ENCODE measurements at places on chromosomes 2 and 18.

- no peak for DNase-seq
Observed at GRCh38 chr18:74604361-74604760, 6.7 kb downstream of the ZNF407 start.

DNA sequence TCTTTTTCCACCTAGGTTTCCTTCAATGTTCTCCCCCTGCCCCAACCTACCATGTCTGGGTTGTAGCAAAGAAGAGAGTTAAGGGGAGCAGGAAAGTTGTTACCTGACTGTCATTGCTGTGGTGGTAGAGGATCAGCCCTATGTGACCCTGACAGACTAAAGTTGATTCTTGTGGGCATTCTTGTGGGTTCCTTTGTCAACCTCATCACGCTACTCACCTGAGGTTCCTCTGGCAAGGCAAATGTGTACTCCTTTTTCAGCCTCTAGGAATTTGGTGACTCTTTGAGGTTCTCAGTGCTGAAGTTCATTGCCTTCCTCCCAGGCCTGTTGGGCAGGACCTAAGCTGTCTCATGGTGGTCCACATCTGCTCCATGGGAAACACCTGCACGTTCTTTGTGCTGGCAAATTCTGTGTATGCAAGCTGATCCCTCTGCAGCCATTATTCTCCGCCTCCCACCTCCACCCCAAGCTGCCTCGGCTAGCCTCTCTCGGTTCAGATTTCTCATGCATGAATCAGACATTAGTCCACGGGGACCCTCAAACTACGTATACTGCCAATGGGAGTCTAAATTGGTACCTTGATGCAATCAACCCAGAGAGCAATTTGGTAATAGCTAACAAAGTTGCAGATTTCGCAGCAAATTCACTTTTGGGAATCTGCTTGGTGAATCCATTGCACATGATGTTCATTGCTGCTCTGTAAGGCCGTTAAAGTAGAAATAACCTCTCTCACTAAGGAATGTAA is 1.5 kb upstream of the GMCL1 start:
- peak; percentile 10 for DNase-seq

DNA sequence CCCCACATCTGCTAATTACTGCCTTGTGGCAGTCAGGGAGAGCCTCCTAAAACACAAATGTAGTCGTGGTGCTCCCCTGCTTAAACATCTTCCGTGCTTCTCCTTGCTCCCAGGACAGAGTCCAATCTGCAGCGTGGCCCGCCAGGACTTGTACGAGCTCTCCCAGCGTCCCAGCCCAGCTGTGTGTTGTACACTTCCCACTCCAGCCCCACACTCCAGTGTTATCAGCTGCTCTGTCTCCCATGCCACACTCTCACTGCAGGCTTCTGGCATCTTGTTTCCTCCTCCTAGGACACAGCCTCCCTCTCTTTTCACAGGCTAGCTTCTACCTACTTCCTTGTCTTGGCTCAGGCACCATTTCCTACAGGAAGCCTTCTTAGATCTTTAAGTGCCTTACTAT is 199.4 kb downstream of the ALPK2 start:
- DNase-seq: no peak

- DNase-seq: peak; percentile 87
Observed at GRCh38 chr18:10230072-10230471, 224.4 kb upstream of the APCDD1 start.

DNA sequence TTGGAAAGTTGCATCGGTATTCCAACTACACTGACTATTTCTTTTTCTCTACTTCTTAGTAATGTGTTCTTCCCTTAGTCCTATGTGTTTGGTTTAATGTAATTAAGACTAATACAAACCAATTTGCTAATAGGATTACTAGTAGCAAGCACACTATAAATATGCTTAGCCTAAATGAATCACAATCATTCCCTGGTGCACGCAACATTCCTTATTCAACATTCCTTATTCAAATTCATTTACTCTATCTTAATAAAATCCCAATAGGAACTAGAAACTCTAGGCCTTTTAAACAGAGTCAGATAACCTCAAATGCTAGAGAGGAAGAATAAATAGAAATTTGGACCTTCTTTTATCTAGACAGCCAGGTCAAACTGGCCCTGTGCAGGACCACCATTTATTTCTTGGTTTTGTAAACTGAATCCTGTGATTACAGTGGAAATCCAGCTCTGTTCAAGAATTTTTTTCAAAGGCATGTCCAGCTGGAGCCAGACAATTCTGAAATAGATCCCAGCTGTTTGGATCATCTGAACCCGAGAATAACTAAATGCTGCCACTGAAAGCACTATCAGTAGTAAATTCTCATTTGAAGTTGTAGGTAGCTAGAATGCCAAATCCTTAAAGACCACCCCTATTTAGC is 103.1 kb downstream of the PPP1R1C start:
- DNase-seq: no peak

- no peak for DNase-seq
Observed at GRCh38 chr2:217657252-217657651, 345.5 kb downstream of the TNS1 start.

- no peak for DNase-seq
Observed at GRCh38 chr2:138504546-138505235, 3.1 kb downstream of the SPOPL start.

DNA sequence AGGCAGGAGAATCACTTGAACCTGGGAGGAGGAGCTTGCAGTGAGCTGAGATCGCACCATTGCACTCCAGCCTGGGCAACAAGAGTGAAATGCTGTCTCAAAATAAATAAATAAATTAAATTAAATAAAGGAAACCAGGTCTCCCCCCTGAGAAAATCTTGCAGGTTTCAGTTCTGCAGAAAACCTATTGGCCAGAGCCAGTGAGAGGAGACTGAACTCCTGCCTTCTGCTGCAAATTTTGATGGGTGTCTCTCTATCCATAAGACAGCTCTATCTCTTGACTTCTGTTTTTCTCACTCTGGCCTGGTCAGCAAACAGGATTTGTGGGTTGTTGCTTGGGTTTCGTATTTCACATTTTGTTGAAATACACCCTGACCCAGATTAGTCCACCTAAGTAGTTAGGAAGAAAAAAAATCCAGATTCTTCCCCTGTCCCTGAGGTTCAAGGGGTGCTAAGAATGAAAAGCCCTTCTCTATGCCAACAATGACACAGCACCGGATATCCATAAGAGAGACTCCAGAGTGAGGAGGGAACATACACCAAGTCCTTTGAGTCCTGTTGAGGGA is 86.7 kb upstream of the MAP4K4 start:
- no peak for DNase-seq

DNA sequence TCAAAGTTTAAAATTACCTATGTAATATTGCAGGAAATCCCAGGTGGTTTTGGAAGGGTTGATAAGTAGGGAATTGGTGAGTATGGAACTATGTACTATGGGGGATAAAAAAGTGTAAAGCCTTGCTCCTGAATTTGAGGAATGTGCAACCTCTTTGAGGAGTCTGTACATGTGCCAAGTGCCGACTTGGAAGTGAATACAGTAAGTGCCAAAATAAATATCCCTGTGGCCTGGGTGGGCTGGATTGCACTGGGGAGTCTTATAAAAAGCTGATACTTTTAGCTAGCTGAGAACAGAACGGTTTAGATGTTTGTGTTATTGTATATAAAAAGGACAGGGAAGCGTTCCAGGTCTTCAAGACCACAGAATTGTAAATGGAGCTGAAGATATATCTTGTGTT is 317.1 kb upstream of the LRRTM1 start:
- DNase-seq: no peak

- DNase-seq: no peak
Observed at GRCh38 chr2:38743672-38744398, 7.3 kb downstream of the SRSF7 start.

DNA sequence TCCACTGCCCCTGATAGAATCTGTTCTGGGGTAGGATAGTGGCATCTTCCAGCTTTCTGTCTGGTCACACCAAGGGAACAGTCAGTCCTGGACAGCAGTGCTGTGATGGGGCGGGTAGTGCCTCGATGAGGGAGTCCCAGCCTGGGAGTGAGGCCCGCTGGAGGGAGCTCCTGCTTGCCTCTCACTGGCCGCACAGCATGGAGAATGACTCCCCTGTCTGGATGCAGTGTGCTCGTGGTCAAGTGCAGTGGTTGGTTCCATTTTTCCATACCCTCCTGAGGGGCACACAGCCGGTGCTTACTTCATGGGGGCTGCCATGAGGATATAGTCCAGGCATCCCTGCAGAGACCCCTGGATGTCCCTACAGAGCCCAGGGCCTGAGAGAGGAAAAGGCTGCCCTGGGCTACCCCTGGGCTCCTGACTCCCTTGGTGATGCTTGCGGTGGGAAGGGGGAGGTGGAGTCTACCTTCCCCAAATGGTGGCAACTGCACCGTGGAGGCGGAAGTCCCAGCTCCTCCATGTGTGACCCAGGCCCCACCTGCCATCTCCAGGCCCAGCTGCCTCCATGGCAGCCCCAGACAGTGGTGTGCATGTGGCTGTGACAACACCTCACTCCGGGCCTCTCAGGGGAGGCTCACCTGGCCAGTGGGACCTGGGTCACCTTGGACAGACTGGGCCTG is 212.5 kb downstream of the GLI2 start:
- DNase-seq: no peak

DNA sequence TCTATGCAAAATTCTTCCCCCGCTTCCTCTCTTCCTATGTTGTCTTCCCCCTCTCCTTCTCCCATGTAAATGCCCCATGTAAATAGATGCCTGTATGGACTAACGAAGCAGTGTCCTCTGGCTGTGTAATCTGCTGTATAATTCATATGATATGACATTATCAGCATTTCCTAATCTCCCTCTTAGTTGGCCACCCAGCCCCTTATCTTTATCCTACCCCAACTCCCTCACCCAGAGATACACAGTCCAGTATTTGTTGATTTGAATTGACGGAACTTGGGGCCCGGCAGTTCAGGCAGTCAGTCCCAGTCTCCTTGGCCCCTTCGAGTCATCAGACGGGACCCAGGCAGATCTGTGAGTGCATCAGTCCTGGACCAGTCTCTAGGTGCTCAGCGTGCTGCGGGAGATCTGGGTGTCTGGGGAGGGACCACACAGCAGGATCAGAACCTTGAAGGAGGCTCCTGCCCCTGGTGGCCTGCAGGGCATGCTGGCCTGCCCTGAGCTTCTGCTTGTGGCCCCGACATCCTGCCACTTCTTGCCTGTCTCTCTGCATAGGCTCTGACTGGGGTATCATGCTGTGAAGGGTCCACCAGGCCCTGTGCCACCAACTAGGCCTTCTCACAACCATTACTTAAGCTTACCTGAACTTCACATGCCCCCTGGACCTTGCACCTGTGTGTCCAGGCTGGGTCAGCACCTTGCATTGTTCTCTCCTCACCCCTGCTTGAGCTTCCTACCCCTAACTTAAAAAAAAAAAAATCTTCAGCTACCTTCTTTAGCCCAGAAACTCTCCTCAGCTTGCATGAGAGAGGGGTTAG is 88.1 kb upstream of the ATL2 start:
- no peak for DNase-seq

GRCh38 chr2:108942888-108943287 is 46.1 kb downstream of the EDAR start:
- DNase-seq: no peak

- DNase-seq: no peak
Observed at GRCh38 chr2:42129487-42129852, 39.7 kb upstream of the EML4 start.

GRCh38 chr2:182730486-182730885 is 14.4 kb downstream of the DNAJC10 start:
- no peak for DNase-seq

- DNase-seq: no peak
Observed at GRCh38 chr2:203690441-203691047, 15.9 kb upstream of the CD28 start.

- peak; percentile 14 for DNase-seq
Observed at GRCh38 chr18:69935319-69936190, 12.1 kb downstream of the CD226 start.

DNA sequence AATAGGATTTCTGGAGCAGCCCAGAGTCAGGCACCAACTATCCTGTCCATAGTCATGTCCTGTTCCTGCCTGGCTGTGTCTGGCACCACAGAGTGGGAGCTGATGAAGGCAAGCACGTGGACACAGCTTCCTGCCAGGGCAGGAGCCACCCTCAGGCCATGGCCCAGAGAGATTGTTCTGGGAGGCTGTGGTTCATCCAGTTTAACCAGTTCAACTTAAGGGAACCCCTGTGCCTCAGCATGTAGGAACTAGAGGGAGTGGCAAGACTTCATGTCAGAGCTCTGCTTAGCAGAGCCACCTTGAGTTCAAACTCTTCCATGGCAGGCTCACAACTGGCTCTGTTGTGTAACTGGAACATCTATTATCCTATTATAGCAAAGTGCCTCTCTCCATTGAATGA is 73.2 kb upstream of the NCKAP5 start:
- DNase-seq: no peak

- DNase-seq: no peak
Observed at GRCh38 chr2:180664507-180664906, 315.9 kb upstream of the UBE2E3 start.

DNA sequence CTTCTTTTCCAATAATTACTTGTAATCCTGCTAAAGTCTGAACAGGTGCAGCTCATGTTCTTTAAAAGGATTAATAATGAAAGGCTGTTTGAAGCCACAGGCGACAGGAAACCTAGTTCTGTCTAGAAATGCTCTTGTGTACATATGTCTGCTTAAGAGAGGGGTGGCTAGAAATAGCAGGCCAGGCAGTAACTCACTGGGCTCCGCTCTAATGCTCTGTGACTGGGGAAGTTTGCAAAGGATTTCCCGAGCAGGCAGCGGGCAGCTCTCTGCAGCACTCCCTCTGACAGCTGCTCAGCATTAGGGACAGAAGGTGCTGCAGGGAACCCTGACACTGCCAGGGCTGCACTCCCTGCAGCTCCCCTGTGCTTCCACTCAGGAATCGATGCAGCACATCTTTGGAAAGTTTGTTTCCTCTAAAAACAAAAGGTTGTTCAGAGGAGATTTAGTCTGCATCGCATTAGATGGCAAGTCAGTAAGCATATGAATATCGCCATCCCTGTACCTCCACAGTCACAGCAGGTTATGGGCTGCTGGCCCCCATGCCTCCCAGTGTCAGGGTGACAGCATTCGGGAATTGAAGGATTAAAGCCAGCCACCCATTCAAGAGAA is 33.1 kb upstream of the TTC39C start:
- no peak for DNase-seq

GRCh38 chr2:36123995-36124394 is 231.6 kb upstream of the CRIM1 start:
- no peak for DNase-seq

DNA sequence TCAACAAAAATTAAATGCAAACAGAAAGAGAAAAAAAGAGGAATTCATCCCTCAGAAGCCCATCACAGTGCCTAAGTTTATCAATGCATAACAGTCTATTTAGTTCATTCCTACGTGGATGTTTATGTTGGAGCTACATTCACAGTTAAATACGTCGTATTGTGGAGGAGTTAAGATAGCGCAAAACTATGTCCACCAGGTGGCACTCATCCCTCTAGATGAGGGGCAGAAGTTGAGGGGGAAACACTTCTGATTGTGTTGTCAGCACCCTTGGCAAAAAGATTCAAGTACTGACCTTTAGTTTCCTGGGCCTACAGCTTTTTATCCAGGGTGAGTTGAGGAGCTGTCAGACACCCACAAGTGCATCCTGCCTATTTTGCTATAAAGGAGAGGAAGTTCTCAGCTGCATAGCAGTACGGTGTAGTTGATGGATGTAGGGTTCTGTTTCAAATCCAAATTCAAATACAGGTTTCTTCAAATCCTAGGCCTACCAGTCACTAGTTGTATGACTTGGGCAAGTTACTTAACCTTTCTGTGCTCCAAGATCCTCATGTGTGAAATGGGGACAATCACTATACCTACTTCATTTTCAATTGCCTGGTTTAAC is 26.8 kb upstream of the MYO1B start:
- peak; percentile 83 for DNase-seq

GRCh38 chr2:106638580-106638979 is 151.4 kb downstream of the CD8B2 start:
- DNase-seq: no peak
